Neural progenitor cell (in vitro differentiated cells): ENCODE measurements at places on chromosomes 5 and 9.

DNA sequence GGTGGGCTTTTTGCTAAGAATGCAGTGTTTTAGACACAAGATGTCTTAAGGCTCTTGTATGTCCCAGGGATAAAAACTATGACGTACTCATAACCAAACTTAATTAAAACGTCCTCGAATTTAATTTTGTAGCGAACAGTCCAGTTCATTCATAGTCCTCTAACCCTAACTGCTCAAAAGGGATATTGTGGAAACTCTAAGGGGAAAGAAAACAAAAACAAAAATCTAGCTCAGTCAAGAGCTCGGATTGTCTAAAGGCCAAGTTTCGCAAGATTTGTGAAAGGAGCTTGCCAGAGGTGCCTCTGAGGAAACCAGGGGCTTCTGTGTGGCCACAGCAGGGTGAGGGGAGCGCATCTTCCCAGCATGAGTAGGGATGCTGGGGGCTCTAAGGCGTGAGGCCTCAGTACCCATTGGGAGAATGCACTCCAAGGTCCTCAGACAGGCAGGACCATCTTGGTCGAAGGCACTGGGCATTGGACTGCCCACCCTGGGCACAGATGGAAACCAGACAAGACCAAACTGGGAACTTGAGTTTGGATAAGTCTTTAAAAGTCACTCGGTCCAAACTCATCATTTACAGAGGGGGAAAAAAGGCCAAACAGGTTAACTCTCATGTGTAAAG, 71.8 kb downstream of the PRRT1B start:
- no peak overlapping the region for H3K27ac ChIP-seq
- no peak for DNase-seq
- no peaks in the 10 kb centered on the region for H3K4me1 ChIP-seq

DNA sequence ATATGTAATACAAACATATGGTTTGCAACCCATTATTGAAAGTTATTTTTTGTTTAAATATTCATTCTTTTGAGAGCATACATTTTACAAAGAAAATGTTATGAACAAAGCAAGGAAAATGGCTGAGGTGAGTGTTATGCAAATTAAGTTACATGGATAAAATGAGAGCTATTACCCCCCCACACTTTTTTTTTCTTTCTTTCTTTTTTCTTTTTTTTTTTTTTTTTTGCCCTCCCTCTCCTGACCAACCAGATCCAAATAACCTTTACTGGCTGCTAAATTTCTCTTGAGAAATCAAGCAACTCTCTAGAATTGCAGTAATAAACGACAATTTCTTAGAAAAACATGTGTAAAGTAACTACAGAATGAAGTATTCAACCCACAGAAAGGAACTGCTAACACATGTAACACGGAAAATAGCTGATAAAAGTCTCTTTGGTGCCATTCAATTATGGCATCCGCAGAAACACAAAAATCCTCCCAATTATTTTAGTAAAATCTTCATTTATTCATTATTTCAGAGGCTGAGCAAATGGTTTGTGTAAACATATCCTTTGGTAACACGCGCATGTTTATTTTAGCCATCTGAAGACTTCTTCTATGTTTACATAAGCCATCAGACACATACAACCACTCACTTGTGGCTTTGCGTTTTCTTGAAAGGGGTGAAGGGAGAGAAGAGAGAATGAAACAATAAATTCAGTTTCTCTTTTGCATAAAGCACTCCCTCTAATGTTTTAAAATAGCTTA, 216.1 kb downstream of the NFIB start:
- H3K4me1 ChIP-seq: peaks cover 11% of the 10 kb centered on the region
- H3K27me3 ChIP-seq: no peaks in the 10 kb centered on the region
- DNase-seq: no peak
- no peak overlapping the region for H3K27ac ChIP-seq
- no peaks in the 10 kb centered on the region for H3K36me3 ChIP-seq
- H3K4me3 ChIP-seq: no peak overlapping the region

- H3K27ac ChIP-seq: no peak overlapping the region
- peaks cover 14% of the 10 kb centered on the region for H3K4me1 ChIP-seq
- DNase-seq: no peak
- no peaks in the 10 kb centered on the region for H3K27me3 ChIP-seq
- H3K36me3 ChIP-seq: no peaks in the 10 kb centered on the region
These were observed 20.7 kb upstream of the SLC1A3 start for GRCh38 chr5:36585701-36586100.

DNA sequence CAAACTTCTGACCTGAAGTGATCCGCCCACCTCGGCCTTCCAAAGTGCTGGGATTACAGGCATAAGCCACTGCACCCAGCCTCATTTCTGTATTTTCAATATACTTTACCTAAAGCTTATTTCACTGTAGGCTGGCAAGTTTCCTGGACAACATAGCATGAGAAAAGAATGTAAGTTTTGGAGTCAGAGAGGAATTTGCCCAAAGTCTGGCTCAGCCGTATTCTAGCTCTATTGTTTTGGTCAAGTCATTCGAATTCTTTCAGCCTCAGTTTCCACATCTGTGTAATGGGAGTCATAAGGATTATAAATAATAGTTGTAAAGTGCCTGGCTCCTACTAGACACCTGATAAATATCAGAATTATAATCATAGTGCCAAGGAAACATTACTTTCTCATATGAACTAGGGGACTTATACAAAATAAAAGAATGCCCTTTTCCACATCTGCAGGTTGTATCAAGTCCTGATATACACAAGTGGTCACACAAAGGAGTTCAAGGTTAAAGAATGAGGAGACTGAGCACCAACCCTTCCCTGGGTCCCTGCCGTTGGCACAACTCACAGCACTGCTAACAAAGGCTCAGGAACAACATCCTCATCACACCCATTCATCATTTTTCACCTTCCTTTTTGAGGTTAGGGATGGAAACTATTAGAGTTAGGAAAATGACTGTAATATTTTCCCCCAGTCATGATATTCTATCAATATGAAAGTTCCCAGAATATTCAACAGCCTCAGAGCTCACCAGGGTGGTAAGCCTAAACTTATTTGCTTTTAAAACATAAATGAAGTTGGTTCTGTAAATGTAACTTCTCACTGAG, 34.6 kb upstream of the RAI14 start:
- no peak for DNase-seq
- H3K27ac ChIP-seq: no peak overlapping the region
- no peaks in the 10 kb centered on the region for H3K27me3 ChIP-seq
- H3K4me3 ChIP-seq: no peak overlapping the region

DNA sequence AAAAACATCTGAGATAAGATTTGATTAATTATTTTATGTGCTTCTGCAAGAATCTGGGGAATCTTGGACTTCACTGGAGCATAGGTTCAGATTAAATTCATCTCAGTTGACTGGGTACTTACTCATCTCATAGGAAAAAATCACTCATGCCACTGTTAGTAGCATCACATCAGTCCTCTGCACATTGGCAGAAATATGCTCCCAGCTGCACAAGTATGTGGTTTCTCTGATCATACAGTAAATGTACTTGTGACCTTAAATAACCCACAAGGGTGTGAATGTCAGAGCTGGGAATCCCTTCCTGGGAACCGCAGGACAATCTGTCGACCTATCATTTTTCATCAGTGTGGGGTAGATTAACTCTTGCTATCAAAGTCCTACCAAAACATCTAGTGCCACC, 203.7 kb upstream of the SLC24A2 start:
- no peaks in the 10 kb centered on the region for H3K27me3 ChIP-seq
- no peaks in the 10 kb centered on the region for H3K36me3 ChIP-seq
- no peak overlapping the region for H3K27ac ChIP-seq

DNA sequence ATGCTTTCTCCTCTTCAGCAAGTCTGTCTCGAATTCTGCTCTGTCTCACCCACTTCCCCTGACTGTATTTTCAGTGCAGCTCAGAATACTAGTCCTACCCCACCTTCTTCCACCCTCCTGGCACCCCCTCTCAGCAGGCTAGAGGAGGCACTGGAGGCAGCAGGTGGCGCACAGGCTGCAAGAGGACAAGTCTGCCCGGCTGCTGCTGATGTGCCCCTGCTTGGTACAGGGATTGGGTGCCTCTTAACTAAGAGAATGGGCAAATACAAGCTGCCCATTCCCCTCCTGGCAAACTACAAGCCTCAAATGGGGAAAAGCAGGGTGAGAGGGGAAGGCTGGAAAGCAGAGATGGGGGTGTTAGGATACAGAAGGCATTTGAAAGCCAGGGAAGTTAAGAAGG, 5.1 kb downstream of the TLN1 start:
- peak overlapping the region; percentile 43 for H3K27ac ChIP-seq
- H3K4me1 ChIP-seq: peaks cover 49% of the 10 kb centered on the region
- no peak overlapping the region for H3K4me3 ChIP-seq
- H3K36me3 ChIP-seq: no peaks in the 10 kb centered on the region

DNA sequence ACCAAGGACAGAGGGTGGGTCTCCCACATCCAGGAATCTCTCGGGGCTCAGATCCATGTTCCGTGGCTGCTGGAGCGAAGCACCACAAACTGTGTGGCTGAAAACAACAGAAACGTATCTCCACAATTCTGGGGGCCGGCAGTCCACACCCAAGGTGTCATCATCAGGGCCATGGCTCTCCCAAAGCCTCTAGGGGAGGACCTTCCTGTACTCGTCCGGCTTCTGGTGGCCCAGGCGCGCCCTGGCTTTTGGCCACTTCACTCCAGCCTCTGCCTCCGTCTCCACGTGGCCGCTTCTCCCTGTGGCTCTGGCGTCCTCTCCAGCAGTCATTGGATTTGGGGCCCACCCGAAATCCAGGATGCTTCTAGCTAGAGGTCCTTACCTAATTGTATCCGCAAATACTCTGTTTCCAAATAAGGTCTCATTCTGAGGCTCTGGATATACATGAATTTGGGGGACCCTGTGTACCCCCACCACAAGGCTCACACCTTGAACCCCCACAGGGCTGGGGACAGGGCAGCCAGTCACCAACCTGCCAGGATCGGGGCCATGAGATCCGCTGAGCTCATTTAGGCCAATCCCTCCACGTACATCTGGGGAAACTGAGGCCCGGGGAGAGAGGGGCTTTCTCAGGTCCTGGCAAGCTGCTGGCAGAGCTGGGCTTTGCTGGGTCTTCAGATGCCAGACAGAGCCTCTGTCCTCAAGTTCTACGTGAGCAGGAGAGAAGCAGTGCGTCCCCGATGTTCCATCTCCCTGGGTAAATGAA, 158.2 kb downstream of the OLFM1 start:
- H3K4me1 ChIP-seq: no peaks in the 10 kb centered on the region
- no peak overlapping the region for H3K4me3 ChIP-seq

DNA sequence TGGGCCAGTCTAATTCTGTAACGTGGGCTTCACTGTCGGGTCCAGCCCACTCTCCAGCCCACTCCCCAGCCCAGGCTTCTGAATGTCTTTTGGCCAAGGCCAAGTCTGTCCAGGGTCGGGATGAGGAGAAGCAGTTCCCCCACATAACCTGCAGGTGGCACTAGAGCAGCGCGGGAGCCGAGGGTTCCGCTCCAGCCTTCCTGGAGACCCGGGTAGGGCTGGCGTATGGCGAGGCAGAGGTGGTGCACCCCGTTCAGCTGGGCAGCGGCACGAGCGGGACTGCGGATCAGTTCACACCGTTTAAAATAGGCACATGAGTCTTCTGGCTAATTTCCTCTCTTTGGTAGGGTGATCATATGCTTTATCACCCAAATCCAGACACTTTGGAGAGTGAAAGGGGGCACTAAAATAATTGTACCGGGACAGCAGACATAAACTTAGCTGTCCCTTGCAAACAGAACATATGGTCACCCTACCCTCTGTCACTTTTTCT, 185.9 kb downstream of the MSX2 start:
- H3K4me3 ChIP-seq: no peak overlapping the region
- H3K36me3 ChIP-seq: no peaks in the 10 kb centered on the region
- peaks cover 4% of the 10 kb centered on the region for H3K27me3 ChIP-seq

DNA sequence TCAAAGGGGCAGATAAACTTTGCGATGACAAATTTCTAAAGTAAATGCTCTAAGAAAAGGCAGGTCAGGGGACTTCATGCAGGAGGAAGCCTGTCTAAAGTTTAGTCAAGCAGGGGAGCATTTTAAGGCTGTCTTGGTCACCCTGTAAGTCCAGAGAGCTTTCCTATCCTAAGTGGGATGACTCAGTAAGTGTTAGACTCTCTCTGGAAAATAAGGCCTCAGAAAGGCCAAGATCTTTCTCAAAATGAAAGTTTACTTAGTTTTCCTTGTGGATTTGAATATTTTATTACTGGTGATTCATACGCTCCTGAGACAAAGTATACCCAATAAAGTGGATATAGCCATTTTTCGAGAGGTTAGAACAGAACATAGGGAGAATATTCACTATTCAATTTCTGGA, 806.9 kb upstream of the CDH9 start:
- H3K27me3 ChIP-seq: no peaks in the 10 kb centered on the region
- H3K27ac ChIP-seq: no peak overlapping the region
- no peak for DNase-seq
- H3K4me3 ChIP-seq: no peak overlapping the region
- H3K4me1 ChIP-seq: no peaks in the 10 kb centered on the region

DNA sequence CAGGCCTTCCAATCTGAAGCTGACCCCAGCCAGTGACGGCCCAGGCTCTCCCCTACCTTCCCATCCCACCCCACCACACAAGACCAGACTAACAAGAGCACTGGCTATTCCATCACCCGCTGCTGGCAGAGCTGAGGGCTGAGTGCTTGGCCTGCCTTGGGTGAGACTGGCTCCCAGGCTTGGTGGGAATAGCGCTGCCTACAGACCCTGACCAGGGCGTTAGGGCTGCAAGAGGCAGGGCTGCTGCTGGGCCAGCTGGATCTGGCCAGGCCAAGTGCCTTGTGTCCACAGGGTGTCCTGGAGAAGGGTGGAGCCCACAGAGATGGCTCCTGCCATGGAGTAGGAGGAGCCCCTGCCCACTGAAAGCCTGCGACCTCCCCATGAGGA, 31.6 kb upstream of the ANGPTL2 start:
- H3K36me3 ChIP-seq: no peaks in the 10 kb centered on the region
- H3K27me3 ChIP-seq: no peaks in the 10 kb centered on the region
- H3K27ac ChIP-seq: no peak overlapping the region

DNA sequence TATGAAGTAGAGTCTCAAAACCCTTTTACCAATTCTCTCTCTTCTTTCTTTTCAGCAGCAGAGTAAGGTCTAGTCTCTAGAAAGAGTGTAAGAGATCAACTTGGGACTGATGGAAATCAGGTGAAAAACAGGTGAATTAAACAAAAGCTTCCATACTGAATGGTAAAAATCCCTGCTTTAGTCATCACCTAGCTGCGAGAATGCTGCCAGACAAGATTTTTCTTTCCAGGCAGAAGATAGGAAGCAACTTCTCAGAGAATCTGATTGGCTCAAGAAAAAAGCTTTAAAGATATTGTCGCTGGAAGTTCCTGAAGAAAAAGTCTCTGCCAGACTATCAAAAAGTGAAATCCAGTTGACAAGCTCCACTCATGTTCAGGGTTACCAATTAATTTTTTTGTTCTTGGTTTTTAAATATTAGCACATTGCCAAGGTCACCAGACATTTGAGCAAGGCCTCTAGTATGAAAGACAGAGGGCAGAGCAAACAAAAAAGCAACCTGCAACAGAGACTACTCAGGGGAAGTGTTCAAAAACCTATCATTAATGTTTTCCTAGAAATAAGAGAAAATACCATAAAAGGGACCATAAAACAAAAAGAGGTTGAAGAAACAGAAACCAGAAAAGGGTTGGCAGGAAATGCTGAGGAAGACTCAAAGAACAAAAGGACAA, 9.3 kb downstream of the CDO1 start:
- DNase-seq: no peak
- no peak overlapping the region for H3K27ac ChIP-seq
- H3K27me3 ChIP-seq: no peaks in the 10 kb centered on the region
